ENCODE measurements at places on chromosomes 7 and 10.

DNA sequence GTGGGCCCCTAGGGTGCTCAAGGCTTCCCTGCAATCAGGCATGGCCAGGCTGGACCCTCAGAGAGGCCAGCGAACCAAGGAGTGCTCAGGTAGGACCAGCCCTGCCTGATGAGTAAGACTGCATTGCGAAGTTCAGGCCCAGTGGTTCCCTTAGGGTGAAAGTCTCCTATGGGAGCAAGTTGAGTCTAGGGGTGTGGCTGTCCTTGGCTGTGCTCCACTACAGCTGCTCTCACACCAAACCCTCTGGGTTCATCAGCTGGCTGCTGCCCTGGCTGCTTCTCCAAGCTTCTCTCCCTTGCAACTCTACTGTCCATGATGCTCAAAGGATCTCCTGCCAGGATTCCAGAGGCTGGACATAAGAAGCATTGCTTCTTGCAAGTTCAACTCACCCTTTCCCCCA is 18.7 kb downstream of the FAM25A start:
- DNase-seq: no peak

DNA sequence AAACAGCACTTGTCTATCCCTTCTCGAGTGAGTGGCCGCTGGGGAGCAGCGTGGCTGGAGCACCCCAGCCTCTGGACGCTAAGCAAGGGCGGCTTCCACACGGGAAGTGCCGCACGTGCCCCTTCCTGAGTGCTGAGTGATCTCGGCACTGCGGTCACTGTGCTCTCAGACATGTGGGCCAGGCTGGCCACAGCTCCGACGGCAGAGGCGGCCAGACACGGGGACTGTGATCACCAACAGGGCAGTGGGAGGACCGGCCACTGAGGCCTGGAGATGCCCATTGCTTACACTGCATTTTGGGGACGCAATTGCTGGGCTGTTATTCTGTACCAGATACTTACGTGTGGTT is 7.0 kb downstream of the ECHS1 start:
- no peak for DNase-seq

DNA sequence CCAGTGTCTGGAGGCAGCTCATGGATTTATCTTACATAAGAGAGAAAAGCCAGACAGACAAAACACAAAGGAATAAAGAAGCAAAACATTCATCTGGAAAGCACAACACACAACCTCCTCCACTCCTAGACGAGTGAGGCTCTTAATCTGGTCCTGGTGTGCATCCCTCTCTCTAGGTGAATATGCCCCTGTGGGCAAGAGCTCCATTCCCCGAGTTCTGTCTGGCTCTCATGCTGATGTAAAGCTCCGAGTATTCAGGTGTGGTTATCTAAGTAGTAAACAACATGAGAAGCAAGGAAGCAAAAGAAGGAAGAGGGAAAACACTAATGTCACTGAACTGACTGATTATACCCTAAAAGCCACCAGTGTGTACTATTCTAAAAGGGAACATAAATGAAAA is 47.9 kb upstream of the FEZF1 start:
- DNase-seq: no peak

DNA sequence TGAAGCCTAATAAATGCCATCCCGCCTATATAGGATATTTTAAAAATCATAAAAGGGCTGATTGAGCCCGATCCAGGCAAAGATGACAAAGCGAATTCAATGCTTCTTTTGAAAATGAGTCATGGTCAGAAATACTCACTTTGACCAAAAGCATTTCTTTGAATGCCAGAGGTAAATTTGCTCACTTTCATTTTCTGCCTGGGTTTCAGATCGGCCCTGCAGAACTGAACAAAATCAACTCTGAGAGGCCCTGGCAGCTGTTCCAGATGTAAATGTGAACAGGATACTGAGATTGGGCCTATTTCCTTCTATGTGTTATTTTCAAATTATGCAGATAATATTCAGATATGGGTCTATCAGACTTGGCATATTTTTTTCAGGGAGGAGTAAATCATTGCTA is 114.8 kb upstream of the ARID5B start:
- DNase-seq: peak; percentile 35

DNA sequence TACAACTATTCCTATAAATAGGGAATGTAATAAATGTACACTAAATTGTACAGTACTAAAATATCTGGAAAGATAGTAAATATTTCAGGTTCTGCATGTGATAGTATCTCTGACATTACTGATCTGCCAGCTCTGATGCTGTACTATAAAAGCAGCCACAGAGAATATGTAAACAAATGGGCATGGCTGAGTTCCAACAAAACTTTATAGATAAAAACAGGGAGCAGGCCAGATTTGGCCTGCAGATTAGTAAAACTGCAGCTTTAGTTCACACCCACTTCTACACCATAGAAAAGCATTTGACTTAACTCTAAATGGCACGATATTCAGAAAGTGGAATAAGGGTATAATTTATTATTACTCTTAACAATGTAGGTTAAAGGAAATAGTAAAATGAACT is 18.8 kb upstream of the TLL2 start:
- no peak for DNase-seq

Data from SK-MEL-5 (cell line).